Neural crest cell (in vitro differentiated cells): ENCODE measurements at places on chromosomes 7 and 10. TPM values are rescaled to one million over a fixed set of nuclear protein-coding genes. Genes with fewer than 3 reads are reported as not detected.

DNA sequence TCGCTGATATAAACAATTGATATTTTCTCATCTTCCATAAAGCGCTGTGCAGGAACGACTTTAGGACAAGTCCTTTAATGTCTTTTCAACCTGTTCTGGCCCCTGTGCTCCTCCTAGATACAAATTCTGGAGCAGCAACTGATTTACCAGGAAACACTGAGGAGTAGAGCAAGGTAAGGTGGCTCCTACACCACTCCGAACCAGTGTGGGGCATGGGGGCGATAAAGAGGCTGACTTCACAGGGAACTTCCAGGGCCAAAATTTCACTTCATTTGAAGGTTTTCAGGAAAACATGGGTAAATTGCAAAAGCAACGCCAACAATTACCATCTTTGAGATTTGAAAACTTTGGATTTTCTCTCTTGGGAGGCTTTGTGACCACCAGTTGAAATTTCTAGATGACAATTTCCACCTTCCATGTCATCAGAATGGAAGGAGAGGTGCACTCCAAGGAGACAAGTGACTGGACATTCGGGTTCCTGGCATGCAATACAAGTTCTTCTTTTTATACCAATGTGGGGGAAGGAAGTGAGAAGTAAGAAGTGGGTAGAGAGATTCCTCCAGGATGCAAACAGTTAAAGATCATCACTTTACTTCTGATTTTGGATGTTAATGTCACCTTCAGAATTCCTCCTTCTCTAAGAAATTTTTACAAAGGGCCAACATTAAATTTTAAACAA, 118.5 kb downstream of the FAM107B start:
- H3K27ac ChIP-seq = no peak overlapping the region
- no peak for DNase-seq
- no peak overlapping the region for H3K4me3 ChIP-seq

- no peaks in the 10 kb centered on the region for H3K36me3 ChIP-seq
- H3K27ac ChIP-seq = peak overlapping the region; percentile 67
- H3K27me3 ChIP-seq = no peaks in the 10 kb centered on the region
- DNase-seq = peak; percentile 49
- H3K4me3 ChIP-seq = peak overlapping the region; percentile 93
These were observed 463 bp upstream of the UPP1 start for GRCh38 chr7:48088559-48089045.

DNA sequence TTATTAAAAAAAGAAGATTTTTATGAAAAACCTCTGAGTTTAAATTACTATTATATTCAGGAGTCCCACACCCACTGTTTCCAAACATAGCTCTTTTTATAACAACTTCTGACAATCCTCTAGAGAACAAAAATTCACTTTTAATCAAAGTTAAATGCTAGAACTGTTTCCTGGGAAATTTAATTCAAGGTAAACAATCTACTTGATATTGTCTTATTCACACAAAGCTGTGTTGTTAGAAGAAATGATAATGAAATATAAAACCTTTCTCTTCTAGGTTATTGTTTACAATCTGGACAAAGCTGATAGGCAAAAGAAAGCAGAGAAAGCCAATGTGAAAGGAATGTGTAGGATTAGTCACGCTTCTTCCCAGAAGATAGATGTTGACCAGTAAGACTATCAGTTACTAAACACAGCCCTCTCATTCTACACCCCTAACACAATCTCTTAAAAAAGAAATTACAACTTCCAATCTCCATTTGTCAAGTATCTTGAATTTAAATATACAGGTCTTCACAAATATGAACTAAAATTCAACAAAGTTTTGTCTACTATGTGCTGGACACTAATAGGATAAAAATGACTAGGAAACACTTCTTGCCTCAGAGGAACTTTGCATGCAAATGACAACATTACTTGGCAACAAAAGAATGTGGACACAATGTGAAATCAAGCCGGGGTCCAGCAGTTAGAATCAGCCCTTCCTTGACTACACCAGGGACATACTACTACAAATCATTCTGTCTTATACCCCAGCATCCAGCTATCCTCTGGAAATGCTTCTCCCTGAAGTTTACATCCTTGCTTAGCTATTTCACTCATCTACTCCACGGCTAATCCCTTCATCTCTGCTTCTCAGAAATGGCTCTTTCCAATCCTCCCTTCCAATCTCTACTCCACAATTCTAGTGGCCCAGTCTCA, 123.7 kb downstream of the IMMP2L start:
- no peaks in the 10 kb centered on the region for H3K27me3 ChIP-seq
- H3K4me1 ChIP-seq = peaks cover 10% of the 10 kb centered on the region
- H3K4me3 ChIP-seq = no peak overlapping the region
- no peak for DNase-seq
- peaks cover 16% of the 10 kb centered on the region for H3K36me3 ChIP-seq

DNA sequence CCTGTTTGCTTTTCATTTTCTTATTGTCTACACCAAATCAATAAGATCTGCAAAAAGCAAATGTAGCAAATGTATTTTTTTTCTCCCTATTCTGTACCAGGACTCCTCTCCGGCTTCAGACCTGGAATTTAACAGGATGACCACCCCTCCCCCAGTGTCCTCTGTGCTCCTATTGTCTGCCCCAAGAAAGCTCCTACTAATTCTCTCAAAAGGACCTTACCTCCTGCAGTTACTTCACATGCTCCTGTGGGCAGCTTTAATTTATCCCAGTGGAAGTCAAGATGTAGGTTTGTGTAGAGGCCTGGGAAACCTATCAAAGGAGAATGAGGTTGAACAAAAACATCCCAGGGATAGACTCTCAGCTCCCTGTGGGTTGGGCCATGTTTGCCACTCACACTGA, 31.3 kb downstream of the PLXNA4 start:
- no peak for DNase-seq
- H3K4me1 ChIP-seq = peaks cover 22% of the 10 kb centered on the region
- no peak overlapping the region for H3K4me3 ChIP-seq
- no peaks in the 10 kb centered on the region for H3K27me3 ChIP-seq
- H3K36me3 ChIP-seq = peaks cover 10% of the 10 kb centered on the region

DNA sequence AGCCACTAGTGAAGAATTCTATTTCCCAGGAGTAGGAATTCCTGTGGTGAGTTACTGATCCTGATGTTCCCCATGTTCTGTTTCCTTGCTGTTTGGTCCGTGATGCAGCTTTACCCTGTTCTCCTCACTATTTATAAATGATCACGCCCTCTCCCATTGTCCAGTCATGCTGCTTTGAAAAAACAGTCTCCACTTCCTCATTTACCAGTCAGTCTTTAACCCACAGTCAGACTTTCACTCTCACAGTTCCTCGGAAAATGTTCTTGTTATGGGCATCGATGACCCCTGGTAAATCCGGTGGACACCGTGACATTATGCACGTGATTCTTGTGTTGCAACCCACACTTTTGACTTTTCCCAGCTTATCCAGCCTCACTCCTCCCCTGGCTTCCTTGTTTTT, 14.4 kb downstream of the SCIN start:
- no peak for DNase-seq
- H3K4me1 ChIP-seq = no peaks in the 10 kb centered on the region
- H3K4me3 ChIP-seq = no peak overlapping the region

DNA sequence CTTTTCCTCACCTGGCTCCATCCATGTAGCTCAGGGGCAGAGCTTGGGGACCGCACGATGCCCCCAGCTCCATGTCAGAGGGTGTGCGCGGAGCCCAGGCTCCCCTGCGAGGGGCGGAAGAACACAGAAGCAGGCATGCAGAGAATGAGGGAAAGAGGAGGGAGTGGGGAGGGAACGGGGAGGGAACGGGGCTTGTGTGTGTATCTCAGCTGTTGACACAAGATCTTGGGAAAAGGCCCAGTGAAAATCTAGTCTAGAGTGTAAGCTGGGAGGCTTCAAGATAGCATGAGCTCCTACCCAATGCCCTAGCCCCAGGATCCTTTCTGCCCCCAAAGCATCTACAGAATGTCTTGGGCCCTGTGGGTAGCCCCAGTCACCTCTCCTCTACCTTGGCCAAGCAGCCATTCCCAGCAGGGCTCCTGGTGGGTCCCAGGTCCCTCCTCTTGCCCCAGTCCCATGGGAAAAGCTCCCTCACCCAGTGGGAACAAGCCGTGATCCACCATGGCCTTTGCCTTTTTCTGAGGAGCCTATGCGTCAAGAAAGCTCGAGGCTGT, 25.1 kb upstream of the NDST2 start:
- H3K27me3 ChIP-seq = no peaks in the 10 kb centered on the region
- H3K4me1 ChIP-seq = peaks cover 14% of the 10 kb centered on the region
- no peak for DNase-seq
- H3K4me3 ChIP-seq = no peak overlapping the region
- no peaks in the 10 kb centered on the region for H3K36me3 ChIP-seq

INPP5A gene
- 34.8 and 35.4 TPM in 2 replicates for total RNA-seq

VAX1 gene
- 0.16 and 0.23 TPM in 2 replicates for total RNA-seq

NUTM2D gene
- total RNA-seq = 13.0 and 13.5 TPM in 2 replicates

- no peak overlapping the region for H3K4me3 ChIP-seq
- no peak for DNase-seq
- no peak overlapping the region for H3K27ac ChIP-seq
- H3K4me1 ChIP-seq = peaks cover 51% of the 10 kb centered on the region
- H3K27me3 ChIP-seq = peaks cover 13% of the 10 kb centered on the region
- H3K36me3 ChIP-seq = no peaks in the 10 kb centered on the region
These were observed 162.1 kb downstream of the TCF7L2 start for GRCh38 chr10:113111900-113112853.

HOXA6 gene
- total RNA-seq = 1.6 and 2.0 TPM in 2 replicates

- H3K4me1 ChIP-seq = no peaks in the 10 kb centered on the region
- no peaks in the 10 kb centered on the region for H3K36me3 ChIP-seq
- H3K27me3 ChIP-seq = no peaks in the 10 kb centered on the region
- DNase-seq = no peak
These were observed 165.7 kb downstream of the CPEB3 start for GRCh38 chr10:92125144-92125543.

DNA sequence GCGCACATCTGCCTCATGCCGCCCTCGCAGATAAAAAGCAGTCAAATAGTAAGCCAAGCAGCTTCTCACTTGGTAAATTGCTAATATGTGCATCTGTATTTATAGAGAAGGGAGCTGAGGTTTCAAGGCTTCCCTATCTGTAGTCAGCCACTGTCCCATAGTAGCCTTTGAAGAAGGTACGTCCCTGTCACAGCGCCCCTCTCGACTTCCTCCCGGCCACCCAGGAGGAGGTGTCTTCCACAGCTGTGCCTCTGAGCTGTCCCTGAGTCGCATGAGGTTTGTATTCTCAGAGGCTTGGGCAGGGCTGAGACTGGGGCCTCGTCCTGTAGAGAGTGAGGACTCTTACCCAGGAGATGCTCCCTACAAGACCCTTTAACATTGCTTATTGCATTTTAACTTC, 49.0 kb downstream of the SPOCK2 start:
- peaks cover 39% of the 10 kb centered on the region for H3K4me1 ChIP-seq
- no peaks in the 10 kb centered on the region for H3K36me3 ChIP-seq
- no peaks in the 10 kb centered on the region for H3K27me3 ChIP-seq

DNA sequence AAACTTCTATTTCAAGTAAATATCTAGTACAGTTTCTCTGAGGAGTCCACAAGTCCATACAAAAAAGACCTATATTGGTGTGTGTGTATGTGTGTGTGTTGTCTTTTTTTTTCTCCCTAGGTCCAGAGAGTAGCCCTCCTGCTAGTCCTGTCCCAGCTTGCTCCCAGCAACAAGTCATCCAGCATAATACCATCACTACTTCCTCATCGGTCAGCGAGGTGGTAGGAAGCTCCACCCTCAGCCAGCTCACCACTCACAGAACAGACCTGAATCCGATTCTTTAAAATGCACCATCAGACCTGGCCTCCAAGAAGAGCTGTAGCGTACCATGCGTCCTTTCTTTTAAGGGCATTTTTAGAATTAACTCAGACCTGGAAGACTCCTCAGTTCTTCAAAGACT, 139.1 kb downstream of the TRIL start:
- no peaks in the 10 kb centered on the region for H3K27me3 ChIP-seq
- no peaks in the 10 kb centered on the region for H3K36me3 ChIP-seq
- H3K4me1 ChIP-seq = peaks cover 27% of the 10 kb centered on the region
- no peak overlapping the region for H3K27ac ChIP-seq

DNA sequence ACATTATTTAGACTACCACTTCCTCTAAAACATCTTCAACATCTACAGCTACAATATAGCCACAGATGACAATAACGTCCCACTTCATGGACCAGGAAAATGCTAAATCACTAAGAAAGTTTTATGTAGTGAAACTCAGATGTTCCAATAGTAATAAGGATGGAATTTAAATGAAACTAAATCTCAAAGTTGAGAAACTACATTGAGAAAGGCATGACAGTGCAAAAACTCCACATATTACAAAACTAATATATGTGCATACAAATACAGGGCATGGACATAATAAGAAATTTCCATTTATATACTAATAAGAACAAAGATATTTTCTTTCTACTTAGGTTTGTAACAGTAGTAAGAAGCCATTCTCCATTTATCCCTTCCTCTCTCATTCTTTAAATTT, 31.1 kb downstream of the POT1 start:
- no peaks in the 10 kb centered on the region for H3K4me1 ChIP-seq
- peaks cover 26% of the 10 kb centered on the region for H3K36me3 ChIP-seq
- no peak overlapping the region for H3K4me3 ChIP-seq
- DNase-seq = no peak
- no peak overlapping the region for H3K27ac ChIP-seq
- no peaks in the 10 kb centered on the region for H3K27me3 ChIP-seq

- H3K4me1 ChIP-seq = peaks cover 12% of the 10 kb centered on the region
- peaks cover 8% of the 10 kb centered on the region for H3K27me3 ChIP-seq
- DNase-seq = no peak
- no peaks in the 10 kb centered on the region for H3K36me3 ChIP-seq
These were observed 18.6 kb upstream of the ADGRA1 start for GRCh38 chr10:133069033-133069525.

GIMAP1 gene
- total RNA-seq = not detected in 2 replicates

DNA sequence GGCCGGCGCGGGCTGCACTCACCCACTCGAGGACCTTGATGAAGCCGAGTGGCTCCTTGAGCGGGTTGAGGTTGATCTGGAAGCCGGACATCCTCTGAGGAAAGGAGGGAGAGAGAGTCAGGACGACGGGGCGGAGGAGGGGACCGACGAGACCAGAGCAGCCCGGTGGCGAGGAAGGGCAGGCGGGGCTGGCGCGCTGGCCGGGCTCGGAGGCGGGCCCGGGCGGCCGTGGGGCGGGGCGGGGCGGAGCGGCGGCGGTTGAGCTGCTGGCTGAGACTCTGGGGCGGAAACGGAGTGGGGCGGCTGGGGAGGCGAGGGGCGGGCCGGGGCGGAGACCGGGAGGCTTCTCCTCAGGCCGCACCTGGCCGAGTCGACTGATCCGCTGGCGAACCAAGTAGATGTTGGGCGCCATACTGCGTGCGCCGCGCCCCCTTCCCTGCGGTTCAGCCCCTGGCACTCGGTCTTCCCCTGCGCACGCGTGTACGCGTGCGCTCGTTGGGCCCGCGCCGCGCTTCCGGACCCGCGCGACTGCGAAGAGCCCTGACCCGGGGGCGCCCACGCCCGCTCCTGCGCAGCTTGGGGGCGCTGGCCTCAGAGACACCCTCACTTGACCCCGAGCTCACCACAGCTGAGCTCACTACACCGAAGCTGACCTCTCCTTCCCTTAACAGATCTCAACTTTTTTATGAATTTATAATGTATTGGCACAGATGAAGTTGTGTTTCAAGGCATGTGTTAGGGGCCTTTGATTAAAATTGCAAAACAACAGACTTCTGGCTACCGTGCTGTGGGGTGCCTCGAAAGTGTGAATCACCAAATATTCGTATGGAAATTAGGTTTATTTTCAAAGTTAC, at the start of gene SYPL1:
SYPL1 (minus strand) TSS at position 195 of the 854 bp plus-strand sequence; CDS start at position 91, 104 bp downstream.
- DNase-seq = peak; percentile 83
- H3K36me3 ChIP-seq = no peaks in the 10 kb centered on the region
- H3K27me3 ChIP-seq = no peaks in the 10 kb centered on the region
